ENCODE measurements at places on chromosomes 2 and 18.

GRCh38 chr2:203637471-203638167, 68.8 kb upstream of the CD28 start:
- no peak overlapping the region for H3K4me3 ChIP-seq
- peaks cover 8% of the 10 kb centered on the region for H3K27me3 ChIP-seq

DNA sequence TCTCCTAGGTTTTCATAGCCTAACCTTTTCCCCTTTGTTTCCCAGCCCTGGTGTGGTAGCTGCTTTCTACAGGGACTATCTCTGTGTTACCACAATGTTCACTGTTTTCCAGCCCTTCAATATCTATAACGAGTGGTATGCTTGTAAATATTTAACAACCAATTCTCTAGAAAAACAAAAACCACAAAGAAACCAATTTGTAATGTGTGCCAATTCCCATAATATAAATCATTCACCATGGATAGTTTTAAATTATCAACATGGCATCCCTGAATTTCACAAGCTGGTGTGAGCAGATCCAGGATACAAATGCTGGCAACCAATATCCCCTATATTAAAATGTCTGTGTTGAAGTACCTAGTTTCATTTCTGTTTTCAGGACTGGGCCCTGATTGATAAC, 207.5 kb upstream of the FBXO11 start:
- no peak for DNase-seq
- H3K36me3 ChIP-seq, result no peaks in the 10 kb centered on the region
- peaks cover 29% of the 10 kb centered on the region for H3K4me1 ChIP-seq
- H3K4me3 ChIP-seq, result no peak overlapping the region
- H3K27me3 ChIP-seq, result no peaks in the 10 kb centered on the region

DNA sequence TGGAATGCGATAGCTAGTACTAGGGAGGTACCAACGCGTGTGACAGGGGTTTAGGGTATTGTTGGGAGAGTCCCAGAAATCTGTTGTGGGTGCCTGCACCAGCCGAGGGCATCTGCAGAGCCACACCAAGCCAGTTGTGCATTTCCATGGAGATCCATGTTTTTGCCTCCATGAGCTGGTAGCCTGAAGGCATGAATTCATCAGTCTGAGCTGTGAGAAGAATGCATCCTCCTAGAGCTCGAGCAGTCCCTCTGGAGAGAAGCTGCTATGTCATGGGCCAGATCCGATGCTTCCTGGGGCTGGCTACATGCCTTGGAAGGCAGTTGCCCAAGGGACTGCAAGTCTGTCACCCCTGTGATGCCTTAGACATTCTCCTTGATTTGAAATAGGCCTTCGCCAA, 57.9 kb downstream of the LIPG start:
- no peak for DNase-seq
- no peaks in the 10 kb centered on the region for H3K4me1 ChIP-seq

- H3K4me3 ChIP-seq, result no peak overlapping the region
- no peak overlapping the region for H3K27ac ChIP-seq
- H3K27me3 ChIP-seq, result peaks cover 4% of the 10 kb centered on the region
- no peaks in the 10 kb centered on the region for H3K36me3 ChIP-seq
- peak; percentile 39 for DNase-seq
Measured at GRCh38 chr2:199704358-199705238, 146.4 kb downstream of the FTCDNL1 start.

- H3K4me3 ChIP-seq, result no peak overlapping the region
- H3K27me3 ChIP-seq, result no peaks in the 10 kb centered on the region
- H3K36me3 ChIP-seq, result no peaks in the 10 kb centered on the region
Measured at GRCh38 chr2:44109166-44109565, 59.5 kb upstream of the PPM1B start.

DNA sequence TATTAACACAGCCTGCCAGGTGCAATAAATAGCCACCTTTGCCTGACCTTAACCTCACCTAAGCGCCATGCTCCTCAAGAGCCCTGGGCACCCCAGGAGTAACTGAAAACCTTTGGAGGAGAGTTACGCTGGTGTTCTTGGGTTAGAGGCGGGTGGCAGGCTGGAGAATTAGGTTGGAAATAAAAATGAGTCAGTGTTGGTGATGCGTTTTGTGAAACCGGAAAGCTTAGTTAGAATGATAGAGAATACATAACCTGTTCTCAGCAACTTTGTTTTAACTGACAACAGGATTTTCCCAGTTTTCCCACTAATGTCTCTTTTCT, 17.0 kb downstream of the LRRFIP1 start:
- no peak for DNase-seq
- peaks cover 26% of the 10 kb centered on the region for H3K27me3 ChIP-seq
- H3K36me3 ChIP-seq, result no peaks in the 10 kb centered on the region
- no peak overlapping the region for H3K4me3 ChIP-seq
- no peak overlapping the region for H3K27ac ChIP-seq
- H3K4me1 ChIP-seq, result no peaks in the 10 kb centered on the region

GRCh38 chr2:8721410-8721809, 39.6 kb downstream of the ID2 start:
- no peak overlapping the region for H3K27ac ChIP-seq
- DNase-seq, result no peak
- no peak overlapping the region for H3K4me3 ChIP-seq

DNA sequence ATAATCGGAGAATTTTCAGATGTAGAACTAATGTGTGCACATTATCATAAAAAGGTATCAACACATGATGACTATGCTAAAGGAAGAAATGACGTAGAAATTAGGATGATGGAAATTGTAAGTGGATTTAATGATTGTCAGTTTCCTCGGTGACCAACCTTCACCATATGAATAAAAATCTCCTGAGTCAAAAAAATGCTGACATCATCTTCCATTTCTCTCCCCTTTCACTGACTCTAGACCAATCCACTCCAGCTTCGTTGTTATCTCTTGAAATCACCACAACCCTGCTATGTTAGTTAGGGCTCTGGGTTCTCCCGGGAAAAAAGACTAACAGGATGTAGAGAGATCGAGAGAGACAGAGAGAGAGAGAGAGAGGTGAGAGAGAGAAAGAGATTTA, 204.8 kb upstream of the KYNU start:
- no peaks in the 10 kb centered on the region for H3K36me3 ChIP-seq
- H3K4me1 ChIP-seq, result no peaks in the 10 kb centered on the region
- no peaks in the 10 kb centered on the region for H3K27me3 ChIP-seq
- H3K4me3 ChIP-seq, result no peak overlapping the region

Data from activated naive CD4-positive, alpha-beta T cell treated with anti-CD3 and anti-CD28 coated beads, Interleukin-2, amount 10 ng/mL, durations not matched to agents 7 days and 5 days (primary cell).